ENCODE measurements at places on chromosomes 7 and 10. TPM values are rescaled to one million over a fixed set of nuclear protein-coding genes. Genes with fewer than 3 reads are reported as not detected.
A peak's percentile ranks its signal among the peaks of the same experiment; 100 is the strongest.

DNA sequence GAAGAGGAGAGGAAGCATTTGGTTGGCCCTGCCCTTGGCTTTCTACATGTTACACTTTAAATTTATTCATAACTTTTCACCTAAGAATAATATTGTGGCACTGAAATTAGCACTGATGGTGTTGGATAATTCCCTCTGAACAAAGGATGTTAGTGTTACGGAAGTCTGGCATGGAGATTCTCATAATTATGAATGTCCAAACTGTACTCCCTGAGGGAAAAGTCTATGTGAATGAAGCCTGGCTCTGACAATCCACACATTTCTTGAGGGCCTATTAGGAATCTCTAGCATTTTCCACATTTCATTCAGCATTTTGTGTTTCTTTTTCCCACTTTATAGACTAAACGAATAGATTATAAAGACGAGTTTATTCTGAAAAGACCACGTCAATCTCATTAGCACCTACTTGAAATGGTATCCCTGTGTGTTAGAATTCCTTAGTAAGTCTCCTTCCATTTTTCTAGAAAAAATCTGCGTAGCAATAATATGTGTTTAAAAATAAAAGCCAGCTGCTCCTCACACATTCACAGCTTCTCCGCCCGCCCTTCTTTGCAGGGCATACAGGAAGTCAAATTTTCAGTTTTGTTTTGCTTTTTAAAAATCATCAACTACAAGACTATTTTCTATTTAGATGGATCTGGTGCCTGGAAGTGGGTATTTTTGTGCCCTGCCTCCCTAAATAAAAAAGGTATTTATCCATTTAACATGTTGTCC, 131.8 kb upstream of the PALS2 start:
- H3K4me1 ChIP-seq: peaks cover 5% of the 10 kb centered on the region
- H3K36me3 ChIP-seq: no peaks in the 10 kb centered on the region
- H3K27me3 ChIP-seq: peaks cover 3% of the 10 kb centered on the region
- H3K27ac ChIP-seq: no peak overlapping the region

DNA sequence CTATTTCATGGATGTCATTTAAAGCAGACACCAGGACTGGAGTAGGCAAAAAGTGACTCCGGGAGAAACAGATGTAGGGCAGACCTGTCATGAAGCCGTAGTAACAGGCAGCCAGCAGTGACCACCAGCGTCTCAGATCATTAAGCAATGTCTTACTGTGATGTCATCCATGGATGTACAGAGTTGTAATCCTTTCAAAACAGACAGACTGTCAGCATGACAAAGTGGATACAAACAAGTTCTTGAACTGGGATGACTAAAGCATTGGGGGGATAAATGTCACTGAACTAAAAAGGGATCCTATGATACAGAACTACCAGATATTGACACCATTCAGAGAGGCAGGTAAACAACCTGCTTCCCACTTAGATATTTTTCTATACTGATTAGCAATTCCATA, 675.5 kb downstream of the PARD3 start:
- H3K27ac ChIP-seq: no peak overlapping the region
- peaks cover 2% of the 10 kb centered on the region for H3K27me3 ChIP-seq
- peaks cover 19% of the 10 kb centered on the region for H3K4me1 ChIP-seq

The TMEM213 gene
- total RNA-seq: not detected

DNA sequence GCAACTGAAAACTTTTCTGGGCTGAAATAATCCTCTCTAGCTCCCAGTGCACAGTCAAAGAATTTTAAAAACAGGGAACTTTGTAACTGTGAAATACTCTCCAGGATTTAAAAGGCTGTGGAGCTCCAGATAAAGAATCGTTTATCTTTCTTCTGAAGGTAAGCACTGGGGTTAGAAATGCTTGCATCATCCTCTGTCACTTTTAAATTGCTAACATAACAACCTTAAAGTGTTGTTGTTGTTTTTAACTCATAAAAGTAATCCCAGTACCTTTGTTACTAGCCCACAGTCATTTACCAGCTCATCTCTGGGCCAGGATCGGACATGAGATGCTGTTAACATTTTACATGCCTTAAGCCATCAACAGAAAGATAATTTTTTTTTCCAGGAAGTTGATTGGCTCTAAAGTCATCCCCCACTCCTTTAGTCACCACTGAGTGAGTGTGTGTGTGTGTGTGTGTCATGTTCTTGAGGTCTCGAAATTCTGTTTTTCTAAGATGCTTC, at the start of gene SLC39A12:
Gene SLC39A12 (plus strand): TSS at position 51 of the 504 bp plus-strand sequence. CDS start 1,359 bp downstream, outside the sequence.
- H3K4me3 ChIP-seq: no peak within 1 kb of the TSS
- peaks cover 9% of the 10 kb centered on the region for H3K4me1 ChIP-seq
- no peak within 1 kb of the TSS for H3K27ac ChIP-seq
- peak; percentile 46 for DNase-seq

The CALHM1 gene
- not detected for total RNA-seq

The ASZ1 gene
- not detected for total RNA-seq

The LIPF gene
- total RNA-seq: not detected

GRCh38 chr10:35432781-35433338, 96.6 kb downstream of the CCNY start:
- DNase-seq: no peak
- no peak overlapping the region for H3K4me3 ChIP-seq
- no peak overlapping the region for H3K27ac ChIP-seq
- H3K4me1 ChIP-seq: peaks cover 22% of the 10 kb centered on the region
- H3K27me3 ChIP-seq: peaks cover 2% of the 10 kb centered on the region

DNA sequence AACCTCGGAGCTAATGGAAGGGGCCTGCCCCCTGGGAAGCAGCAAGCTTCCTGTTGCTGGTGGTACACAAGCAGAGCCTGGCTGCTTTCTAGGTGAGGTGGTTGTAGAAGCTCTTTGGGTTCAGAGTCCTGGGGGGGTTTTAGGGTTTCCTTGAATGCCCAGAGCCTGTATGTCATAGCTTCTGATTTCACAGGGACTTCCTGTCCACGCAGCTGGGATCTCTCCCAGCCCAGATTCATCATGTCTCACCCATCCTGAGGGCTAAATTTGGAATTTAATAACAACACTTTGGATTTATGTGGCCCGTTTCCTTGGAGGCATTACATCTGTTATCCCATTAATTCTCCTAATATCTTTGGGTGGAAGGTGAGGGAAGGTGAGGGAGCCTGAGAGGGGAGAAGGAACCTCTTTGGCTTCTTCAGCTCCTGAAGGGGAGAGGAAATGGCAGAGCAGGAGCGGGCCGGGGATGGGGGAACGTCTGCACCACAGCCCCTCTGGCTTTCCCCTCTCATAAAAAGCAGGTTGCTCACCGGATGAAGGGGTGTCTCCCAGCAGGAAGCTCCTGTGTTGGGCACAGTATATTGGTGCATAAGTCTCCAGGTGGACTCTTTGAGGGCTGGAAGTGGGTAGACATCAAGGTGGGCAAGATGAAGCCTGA, 19.7 kb downstream of the RPS24 start:
- H3K4me1 ChIP-seq: peaks cover 23% of the 10 kb centered on the region
- peaks cover 5% of the 10 kb centered on the region for H3K36me3 ChIP-seq
- DNase-seq: peak; percentile 79
- peak overlapping the region; percentile 61 for H3K4me3 ChIP-seq
- peak overlapping the region; percentile 88 for H3K27ac ChIP-seq
- no peaks in the 10 kb centered on the region for H3K27me3 ChIP-seq

The CCDC172 gene
- total RNA-seq: not detected

GRCh38 chr7:17526621-17527020, 228.2 kb downstream of the AHR start:
- no peak overlapping the region for H3K4me3 ChIP-seq
- no peak overlapping the region for H3K27ac ChIP-seq
- H3K4me1 ChIP-seq: peaks cover 95% of the 10 kb centered on the region
- no peaks in the 10 kb centered on the region for H3K27me3 ChIP-seq

GRCh38 chr7:33796538-33796937, 108.8 kb upstream of the BMPER start:
- peaks cover 4% of the 10 kb centered on the region for H3K36me3 ChIP-seq
- H3K4me1 ChIP-seq: peaks cover 7% of the 10 kb centered on the region
- no peak overlapping the region for H3K27ac ChIP-seq
- H3K27me3 ChIP-seq: no peaks in the 10 kb centered on the region

The SORCS1 gene
- 0.09 TPM for total RNA-seq

DNA sequence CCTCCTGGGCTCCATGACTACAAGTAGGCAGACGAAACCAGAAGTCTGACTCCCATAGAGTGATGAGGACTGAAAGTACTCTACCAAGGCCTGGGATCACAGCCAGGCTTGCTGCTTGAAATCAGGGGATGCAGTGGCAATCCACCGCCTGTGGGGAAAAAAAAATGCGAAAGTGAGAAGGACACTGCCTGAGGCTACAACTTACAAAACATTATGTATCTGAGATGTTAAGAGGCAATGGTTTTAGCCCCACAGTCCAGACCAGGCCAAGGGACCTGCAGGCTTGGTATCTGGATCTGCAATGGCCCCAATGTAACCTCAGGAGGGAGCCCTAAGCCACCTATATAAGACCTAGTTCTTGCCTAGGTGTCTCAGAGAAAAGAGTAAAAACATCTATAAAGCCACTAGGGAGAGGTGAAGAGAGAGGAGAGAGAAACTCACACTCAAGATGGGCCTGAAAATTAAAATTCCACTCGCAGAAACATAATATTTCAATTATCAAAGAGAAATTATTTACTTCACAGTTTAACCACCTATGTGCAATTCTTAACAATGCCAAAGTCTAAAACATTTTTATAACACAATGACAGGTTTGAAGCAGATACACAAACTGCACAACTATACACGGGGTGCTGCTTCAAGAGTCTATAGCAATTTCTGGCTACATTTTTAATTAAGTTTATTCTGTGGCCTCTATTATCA, 13.9 kb downstream of the DNAJC1 start:
- H3K27me3 ChIP-seq: no peaks in the 10 kb centered on the region
- H3K27ac ChIP-seq: peak overlapping the region; percentile 15
- no peaks in the 10 kb centered on the region for H3K36me3 ChIP-seq

The MLXIPL gene
- not detected for total RNA-seq

The CHRM2 gene
- total RNA-seq: 4.5 TPM

DNA sequence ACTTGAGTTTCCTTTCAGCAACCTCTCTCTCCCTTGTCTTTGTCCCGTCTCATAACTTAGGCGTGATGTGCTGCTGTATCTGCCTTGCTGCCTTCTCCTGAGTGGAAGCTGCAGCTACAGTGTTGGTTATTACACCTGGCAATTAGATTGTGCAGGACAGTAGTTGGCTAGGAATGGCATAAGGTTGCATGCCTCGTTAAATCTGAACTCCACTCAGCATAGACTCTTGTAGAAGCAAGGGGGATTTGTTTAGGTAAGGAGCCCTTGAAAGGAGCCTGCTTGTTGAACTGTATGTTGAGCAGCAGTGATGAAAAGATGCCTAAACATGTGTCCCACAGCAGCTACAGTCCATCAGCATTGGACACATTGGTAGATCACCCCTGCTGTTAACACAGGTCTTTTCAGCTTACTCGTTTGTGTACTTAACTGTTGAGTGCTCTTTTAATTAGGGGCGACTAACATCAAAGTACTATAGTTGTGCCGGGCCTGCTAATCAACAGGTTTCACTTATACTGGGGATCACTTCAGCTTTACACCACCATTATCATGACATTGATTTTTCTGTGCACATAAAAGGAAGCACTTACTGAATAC, 225.0 kb downstream of the AUTS2 start:
- no peak overlapping the region for H3K27ac ChIP-seq
- H3K36me3 ChIP-seq: peaks cover 10% of the 10 kb centered on the region
- no peaks in the 10 kb centered on the region for H3K27me3 ChIP-seq
- DNase-seq: no peak
- no peak overlapping the region for H3K4me3 ChIP-seq

GRCh38 chr10:128062331-128062880, 63.8 kb downstream of the MKI67 start:
- H3K27ac ChIP-seq: no peak overlapping the region
- H3K36me3 ChIP-seq: no peaks in the 10 kb centered on the region
- no peak for DNase-seq
- H3K4me1 ChIP-seq: peaks cover 12% of the 10 kb centered on the region
- H3K27me3 ChIP-seq: no peaks in the 10 kb centered on the region
- H3K4me3 ChIP-seq: no peak overlapping the region

DNA sequence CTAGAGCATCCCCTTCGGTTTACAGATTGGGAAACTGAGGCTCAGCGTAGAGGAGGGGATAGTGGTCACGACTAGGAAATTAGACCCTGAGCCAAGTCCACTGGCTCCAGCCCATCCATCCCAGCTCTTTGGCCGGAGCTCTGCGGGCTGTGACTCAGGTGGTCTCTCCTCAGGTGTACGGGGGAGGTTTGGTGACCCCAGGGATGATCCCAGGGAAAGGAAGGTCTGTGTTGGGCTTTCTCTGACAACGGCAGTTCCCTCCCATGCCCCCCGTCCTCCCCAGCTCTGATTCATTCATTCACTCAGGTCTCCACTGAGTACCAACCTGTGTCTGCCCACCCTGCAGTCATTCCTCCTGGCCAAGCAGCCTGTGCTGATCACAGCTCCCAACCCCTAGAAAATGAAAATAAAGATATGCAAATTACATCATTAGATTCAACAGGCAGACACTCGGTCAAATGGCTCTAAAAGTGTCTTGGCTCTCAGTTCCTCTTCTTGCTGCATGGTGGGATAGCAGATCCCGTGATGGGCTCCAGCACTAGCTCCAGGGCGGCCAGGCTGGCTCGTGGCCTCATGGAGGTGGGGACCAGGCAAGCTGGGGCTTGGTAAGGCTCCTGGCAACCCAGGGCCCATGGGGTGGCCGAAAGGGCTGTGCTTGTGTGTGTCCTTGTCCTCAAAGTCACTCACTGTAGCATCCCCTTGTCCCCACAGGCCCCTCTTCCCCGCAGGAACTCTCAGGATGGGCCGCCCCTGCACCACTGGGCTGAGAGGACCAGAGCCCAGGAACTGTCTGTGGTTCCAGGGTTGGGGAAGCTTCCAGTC, 37.8 kb downstream of the CLRN3 start:
- H3K27ac ChIP-seq: no peak overlapping the region
- H3K4me3 ChIP-seq: no peak overlapping the region
- no peaks in the 10 kb centered on the region for H3K4me1 ChIP-seq
- no peaks in the 10 kb centered on the region for H3K36me3 ChIP-seq
- no peak for DNase-seq
- H3K27me3 ChIP-seq: peaks cover 7% of the 10 kb centered on the region

DNA sequence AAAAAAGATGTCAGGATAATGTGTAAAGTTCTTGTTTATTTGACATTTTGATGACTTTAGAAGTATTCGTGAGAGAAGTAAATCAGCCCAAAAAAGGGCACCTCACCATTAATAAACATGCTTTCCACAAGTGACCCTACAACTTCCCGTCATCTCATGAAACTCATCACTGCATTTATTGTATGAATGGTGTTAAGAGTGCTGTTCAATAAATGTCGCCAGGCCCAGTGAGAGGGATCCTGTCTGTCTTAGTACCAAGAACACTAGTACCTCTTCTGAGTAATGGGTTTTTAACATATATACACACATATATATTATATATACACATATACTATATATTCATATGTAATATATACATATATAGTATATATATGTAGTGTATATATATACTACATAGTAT, 61.9 kb downstream of the TMEM26 start:
- DNase-seq: no peak
- no peaks in the 10 kb centered on the region for H3K4me1 ChIP-seq
- no peak overlapping the region for H3K4me3 ChIP-seq
- no peaks in the 10 kb centered on the region for H3K27me3 ChIP-seq
